D721Med (cell line): ENCODE measurements at places on chromosomes 6 and 20.

DNA sequence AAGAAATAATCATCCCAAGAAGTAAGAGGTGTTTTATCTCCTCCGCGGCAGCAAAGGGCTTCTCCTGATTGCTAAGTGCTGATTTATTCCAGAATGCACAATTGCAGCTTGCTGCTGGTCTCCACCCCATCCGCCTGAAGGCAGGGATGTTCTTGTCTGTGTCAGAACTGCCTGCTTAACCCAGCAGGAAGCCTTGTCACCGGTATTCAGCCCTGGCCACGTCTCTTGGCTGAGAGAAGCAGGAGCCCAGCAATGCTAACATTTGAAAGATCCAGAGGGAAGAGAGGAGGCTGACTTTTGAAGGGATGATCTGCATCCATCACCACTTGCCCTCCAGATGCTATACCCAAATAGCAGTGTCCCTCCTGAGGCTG is 4.2 kb downstream of the SCML4 start:
- DNase-seq: no peak

- DNase-seq: no peak
Observed at GRCh38 chr6:85798931-85799652, 156.4 kb upstream of the SYNCRIP start.

DNA sequence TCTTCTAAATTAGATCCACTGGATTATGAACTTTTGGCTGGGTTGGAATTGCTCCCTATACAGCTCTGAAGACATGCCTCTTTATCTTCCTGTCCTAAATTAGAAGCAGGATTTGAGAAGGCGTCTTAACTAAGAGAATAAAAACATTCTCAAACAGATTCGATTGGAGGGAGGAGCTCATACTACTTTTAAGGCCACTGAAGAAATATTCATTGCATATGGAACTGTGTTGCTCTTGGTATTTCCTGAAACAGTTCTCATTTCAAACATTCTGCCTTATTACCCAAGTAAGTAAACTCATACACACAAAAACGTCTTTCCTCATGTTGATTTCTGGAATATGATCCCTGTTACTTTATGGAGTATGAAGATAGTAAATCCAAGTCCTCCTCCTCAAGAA is 519.7 kb upstream of the CDH4 start:
- DNase-seq: no peak

DNA sequence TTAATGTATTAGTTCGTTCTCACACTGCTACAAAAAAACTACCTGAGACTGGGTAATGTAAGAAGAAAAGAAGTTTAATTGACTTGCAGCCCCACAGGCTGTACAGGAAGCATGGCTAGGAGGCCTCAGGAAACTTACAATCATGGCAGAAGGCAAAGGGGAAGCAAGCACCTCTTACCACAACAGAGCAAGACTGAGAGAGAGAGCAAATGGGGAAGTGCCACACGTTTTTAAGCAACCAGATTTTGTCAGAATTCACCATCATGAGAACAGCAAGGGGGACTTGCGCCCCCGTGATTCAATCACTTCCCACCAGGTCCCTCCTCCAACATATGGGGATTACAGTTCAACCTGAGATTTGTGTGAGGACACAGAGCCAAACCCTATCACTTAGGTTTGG is 70.8 kb upstream of the SRSF6 start:
- no peak for DNase-seq

- no peak for DNase-seq
Observed at GRCh38 chr6:36098920-36099647, 31.2 kb upstream of the MAPK13 start.

DNA sequence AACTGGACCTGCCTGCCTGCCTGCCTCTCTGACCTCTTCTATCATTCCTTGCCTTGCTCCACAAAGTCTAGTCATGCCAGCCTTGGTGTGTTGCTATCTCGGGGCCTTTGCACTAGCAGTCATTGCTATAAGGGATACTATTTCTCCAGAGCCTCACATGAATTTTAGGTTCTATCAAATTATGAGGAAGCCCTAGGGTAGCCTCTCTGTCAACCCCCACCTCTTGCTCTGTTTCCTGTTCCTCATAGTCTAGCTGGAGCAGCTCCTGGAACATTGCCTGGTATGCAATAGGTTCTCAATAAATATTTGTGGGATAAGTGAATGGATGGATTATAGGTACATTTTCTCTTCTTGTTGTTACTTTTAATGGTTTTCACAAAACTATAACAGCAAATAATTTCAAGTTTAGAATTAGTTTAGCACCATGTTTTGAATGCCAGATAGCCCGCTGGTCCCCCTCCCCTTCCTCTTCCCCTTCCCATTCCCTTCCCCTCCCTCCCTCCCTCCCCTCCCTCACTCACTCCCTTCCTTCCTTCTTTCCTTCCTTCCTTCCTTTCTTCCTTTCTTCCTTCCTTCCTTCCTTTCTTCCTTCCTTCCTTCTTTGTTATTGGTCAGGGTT is 46.9 kb upstream of the DTNBP1 start:
- DNase-seq: no peak

- DNase-seq: no peak
Observed at GRCh38 chr6:118501765-118502164, 46.3 kb upstream of the PLN start.

DNA sequence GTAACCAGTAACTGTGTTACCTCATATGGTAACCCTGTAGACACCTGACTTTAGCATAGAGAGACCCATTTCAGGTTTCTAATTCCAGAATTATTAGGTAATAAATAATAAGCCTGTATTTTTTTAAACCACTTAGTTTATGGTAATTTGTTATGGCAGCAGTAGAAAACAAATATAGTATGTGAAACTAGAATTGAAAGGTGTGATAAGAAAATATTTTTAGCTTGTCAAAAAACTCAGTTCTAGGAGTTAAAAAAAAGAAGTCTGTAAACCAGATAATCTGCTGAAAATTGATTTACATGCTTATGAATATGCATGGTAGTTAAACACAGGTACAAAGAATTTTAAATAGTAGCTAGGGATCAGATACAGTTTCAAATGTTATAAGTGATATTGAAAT is 695.0 kb upstream of the GJE1 start:
- no peak for DNase-seq

- peak; percentile 16 for DNase-seq
Observed at GRCh38 chr6:75368151-75368779, 83.7 kb upstream of the TMEM30A start.

- DNase-seq: peak; percentile 53
Observed at GRCh38 chr6:151451950-151452749, at the start of gene RMND1. RMND1 (minus strand) TSS chr6:151452126; CDS start chr6:151445811, 6,315 bp downstream.

- DNase-seq: no peak
Observed at GRCh38 chr20:8435285-8436035, 303.4 kb downstream of the PLCB1 start.

DNA sequence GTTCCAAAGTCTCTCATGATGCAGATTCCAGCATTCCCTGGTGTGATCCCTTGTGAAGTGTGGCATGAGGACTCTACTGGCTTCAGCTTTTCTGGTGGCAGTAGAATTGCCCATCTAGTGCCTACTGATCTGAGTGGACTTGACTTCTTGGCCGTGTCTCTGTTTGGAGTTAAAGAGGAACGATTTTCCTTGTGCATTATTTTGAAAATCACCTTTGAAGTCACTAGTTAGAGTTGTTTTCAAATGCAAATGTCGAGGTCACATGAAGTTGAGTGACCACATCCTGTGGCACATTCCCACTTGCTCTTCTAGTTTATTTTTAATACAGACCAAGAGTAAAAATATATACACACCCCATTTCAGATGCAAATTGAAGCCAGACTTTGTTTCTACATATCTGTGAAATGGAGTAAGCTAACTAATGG is 270.7 kb upstream of the TAB2 start:
- DNase-seq: no peak
